Renal cortex interstitium (tissue), 15 donors: ENCODE measurements at places on chromosomes 3 and 15.

DNA sequence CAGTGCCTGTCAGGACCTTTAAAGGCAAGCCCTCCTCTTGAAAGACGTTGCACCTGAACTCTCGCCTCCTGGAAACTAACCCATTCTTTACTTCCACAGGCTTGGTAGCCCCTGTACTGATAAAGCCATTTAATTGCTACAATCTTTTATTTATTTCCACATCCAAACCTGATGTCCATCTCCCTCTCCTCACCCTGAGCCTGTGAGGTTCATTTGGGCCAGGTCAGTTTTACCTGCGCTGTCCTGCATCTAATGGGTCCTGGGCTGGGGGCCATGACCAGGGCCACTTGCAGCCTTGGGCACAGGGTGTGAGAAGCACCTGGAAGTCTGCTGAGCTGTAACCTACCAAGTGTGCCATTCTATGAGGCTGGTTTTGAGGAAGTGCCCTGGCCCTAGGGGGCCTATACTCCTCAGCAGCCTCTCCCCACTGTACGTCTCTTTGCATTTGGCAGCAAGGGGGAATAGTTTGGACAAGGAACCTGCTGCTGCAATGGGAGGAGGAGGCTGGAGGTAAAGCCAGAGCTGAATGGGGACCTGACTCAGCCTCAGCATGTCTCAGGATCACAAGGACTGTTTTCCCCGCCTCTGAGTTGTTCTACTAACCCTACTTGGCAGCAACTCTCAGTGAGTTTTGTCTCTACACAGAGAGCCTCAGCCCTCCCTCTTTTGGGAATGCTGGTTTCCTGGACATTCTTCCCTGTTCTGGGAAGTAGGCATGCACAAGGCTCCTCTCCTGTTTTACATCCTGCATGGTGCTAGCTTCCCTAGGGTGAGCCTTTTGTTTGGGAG lies 53.8 kb downstream of the WDR76 start:
- DNase-seq, result no peak

DNA sequence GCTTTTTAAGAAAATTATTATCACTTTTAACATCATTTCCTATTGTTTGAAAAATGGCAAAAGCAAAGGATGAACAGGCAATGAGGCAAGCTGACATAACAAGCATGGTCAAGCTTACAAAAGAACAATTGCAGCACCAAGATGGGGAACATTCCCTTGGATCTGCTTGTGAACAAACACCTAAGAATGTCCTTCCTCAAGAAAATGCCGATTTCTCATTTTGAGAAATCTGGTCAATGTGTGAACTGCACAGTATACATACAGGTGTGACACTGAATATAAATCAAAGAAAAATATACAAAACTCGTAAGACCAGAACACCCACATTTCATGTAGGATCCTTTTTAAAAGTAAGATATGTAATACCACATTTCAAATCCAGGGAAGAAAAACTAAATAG lies 58.9 kb downstream of the LRRFIP2 start:
- DNase-seq, result no peak

DNA sequence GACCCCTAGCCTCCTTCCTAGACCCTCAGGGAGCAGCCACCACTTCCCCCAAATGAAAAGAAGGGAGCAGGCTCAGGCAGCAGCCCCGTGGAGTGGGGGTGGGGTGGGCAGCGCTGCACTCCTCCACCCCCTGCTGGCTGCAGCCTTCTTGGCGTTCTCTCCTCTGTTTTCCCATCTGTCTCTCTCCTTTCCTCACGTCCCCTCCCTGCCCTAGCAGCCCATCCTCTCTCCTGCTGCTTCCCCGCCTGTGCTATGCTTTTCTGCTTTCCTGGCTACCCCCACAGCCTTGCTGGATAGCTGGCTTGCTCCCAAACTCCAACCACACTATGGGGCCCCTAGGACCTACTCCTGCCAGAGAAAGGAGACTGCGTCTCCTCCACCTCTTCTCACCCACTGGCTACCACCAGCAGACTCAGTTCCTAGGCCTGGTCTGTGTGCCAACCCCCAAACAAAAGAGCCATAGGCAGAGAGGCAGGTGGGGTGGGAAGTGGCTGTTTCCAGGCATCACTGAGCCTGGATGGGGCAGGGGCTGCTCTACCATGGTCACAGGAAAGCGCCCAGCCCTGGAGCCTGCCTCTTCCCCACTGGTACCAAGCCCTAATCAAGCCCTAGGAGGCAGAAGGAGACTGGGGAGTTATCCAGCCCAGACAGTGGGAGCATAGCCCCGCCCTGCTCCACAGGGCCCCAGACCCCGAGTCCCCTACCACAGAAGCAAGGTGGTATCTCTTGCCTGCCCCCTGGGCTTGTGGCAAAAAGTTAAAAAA lies 3.4 kb upstream of the DISP2 start:
- DNase-seq, result no peak

DNA sequence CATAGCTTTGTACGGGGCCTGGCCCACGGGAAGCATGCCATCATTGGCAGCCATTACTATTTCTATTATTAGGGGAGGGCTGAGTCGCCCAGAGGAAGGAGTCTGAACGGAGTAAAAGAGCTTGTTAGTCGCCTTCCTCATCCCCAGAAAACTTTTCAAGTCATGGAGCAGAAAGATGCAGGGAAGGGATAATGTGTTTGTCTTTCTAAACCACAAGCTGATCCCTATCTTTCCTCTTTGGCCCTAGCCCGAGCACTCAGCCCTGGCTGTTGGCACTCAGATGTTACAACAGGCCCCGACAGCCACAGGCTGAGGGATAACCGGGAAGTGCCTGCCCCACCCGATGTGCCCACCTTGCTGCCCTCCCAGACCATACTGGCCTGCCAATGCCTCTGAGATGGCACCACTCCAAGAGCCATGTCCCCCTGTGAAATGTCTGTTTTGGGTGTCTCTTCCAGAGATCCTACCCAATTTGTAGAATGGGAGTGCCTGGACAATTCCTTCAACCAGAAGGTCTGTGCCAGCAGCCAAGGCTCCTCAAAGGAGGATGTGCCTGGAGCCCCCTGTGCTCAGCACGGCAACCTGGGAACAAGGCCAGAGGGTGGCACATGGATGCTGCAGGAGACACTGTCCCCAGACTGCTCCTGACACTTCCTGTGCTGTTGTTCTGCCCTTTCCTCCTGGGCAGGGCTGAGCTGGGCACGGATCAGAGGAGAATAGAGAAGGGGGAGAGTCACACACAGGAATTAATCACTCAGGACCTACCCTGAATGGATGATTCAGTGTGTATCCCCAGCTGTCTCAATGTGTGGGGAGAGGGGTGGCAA lies 10.8 kb downstream of the PAK6 start:
- DNase-seq, result no peak

DNA sequence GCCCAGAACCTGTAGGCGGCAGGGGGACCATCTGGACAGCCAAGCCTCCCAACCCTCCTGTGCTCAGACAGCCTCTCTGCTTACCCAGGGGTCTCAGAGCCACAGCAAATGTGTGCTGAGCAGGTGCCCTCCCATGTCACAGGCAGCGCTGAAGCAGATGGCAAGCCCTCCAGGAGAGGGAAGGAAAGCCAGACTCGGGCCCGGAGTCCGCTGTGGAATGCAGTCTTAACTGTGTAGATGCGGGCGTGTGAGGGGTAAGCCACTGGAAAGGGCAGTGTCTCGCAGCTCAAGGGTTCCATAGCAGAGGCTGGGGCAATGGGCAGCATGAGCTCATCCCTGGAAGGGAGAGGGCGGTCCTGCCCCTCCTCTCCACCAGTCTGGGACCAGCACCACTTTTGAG lies 45.6 kb downstream of the UMPS start:
- DNase-seq, result no peak

GRCh38 chr3:177569875-177570657 lies 372.8 kb upstream of the TBL1XR1 start:
- DNase-seq, result no peak

DNA sequence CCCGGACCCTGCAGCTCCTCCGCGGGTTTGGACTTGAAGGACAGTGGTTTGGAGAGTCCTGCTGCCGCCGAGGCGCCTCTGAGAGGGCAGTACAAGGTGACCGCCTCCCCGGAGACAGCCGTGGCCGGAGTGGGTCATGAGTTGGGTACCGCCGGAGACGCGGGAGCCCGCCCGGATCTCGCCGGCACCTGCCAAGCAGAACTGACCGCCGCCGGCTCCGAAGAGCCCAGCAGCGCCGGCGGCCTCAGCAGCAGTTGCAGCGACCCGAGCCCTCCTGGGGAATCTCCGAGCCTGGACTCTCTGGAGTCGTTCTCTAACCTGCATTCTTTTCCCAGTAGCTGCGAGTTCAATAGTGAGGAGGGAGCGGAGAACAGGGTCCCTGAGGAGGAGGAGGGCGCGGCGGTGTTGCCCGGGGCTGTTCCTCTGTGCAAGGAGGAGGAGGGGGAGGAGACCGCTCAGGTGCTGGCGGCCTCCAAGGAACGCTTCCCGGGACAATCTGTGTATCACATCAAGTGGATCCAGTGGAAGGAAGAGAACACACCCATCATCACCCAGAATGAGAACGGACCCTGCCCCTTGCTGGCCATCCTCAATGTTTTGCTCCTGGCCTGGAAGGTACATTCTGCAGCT lies 634 bp downstream of the MINDY2 start:
- DNase-seq, result peak; percentile 49

DNA sequence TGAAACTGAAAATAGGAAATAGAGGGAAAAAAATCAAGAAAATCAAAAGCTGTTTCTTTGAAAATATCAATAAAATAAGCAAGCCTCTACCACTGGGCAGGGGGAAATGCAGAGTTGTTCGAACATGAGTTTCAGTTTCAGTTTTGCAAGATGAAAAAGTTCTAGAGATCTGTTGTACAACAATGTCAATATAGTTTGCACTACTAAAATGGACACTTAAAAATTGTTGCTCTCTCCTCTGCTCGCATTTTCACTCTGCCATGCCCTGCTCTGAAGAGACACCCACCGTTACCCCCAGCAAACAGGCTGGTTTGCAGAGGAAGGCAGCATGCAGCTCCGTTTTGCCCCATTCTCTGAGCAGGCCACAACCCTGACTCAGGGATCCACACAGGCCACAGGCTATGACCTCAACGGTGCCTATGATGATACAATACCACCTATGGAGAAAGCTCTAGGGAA lies 64.5 kb downstream of the ZNF148 start:
- no peak for DNase-seq

- no peak for DNase-seq
These were observed 1.1 kb upstream of the VIPR1 start for GRCh38 chr3:42501321-42501680.

- no peak for DNase-seq
These were observed 2.5 kb upstream of the USF3 start for GRCh38 chr3:113698956-113699355.

- DNase-seq, result no peak
These were observed 75.9 kb downstream of the AGBL1 start for GRCh38 chr15:86155551-86155950.

- no peak for DNase-seq
These were observed 145.3 kb downstream of the FAM43A start for GRCh38 chr3:194830978-194831377.

GRCh38 chr3:126208606-126209256 lies 28.3 kb upstream of the ALDH1L1 start:
- no peak for DNase-seq

DNA sequence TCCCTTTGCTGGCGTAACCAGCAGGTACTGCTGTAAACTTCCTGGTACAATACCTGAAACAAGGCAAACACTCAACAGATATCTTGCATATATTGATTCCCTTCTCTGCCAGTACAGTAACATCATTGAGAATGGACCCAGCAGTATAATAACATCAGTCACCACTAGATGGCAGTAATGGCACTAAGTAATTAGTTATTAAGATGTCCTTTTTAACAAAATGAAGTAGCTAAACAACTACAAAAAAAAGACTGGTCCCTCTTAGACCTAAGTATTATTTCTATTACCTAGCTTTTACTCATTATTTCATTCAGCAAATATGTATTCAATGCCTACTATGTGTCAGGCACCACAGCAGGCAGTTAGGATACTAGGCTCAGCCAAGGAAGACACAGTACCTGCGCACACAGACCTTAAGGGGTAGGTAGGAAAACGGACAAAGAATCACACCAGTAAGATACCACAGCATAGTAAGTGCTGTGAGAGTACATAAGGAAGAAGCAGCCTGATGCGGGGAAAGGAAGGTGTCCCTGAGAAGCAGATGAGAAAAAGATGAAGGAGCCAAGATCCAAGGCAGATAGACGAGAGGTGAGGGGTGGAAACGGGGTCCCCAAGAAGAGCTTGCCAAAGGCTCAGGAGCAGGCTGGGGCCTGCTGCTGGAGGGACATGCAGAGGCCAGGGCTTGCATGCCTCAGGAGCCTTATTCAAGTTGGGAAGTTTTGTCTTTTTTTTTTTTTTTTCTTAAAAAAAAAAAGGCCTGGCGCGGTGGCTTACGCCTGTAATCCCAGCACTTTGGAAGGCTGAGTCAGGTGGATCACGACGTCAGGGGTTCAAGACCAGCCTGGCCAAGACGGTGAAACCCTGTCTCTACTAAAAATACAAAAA lies 102.7 kb upstream of the CHD2 start:
- no peak for DNase-seq

- no peak for DNase-seq
These were observed 773.1 kb upstream of the NR2F2 start for GRCh38 chr15:95557226-95558046.

DNA sequence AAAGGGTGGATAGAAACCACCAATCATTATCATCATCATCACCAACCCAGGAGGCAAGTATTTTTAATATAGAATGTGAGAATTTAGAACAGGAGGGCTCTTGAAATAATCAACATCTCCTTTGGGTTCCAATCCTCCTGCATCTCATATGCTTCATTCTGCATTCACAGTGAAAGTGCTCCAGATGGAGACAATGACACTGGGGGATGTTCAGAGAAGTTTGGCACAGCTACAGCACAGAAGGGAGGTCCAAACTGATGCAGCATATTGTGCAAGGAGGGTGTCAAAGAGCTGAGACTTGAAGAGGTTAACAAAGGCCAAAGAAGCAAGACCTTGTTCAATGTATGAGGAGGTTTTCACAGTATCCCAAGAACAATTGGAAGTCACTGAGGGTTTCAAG lies 767.1 kb downstream of the NTRK3 start:
- no peak for DNase-seq

DNA sequence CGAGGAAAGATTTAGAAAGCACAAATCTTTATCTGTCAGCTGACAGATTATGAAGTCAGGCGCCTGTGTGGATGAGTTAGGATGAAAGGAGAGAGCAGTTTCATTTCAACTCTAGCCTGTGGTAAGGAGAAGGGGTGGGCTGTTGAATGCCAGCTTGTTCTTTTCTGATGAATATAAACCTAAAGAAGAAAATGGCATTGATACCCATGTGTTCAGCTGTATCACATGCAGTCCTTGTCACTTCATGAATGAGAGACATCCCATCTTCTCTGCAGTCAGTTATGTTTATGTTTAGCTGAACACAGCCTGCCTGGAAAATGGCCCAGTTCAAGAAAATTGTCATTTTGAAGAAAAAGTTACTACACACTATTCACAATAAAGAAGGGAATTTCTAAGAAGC lies 345.7 kb upstream of the RBMS3 start:
- DNase-seq, result no peak

GRCh38 chr3:11818033-11818432 lies 28.7 kb downstream of the TAMM41 start:
- DNase-seq, result no peak
